NCI-H345 (cell line): ENCODE measurements at places on chromosomes 4 and X.

DNA sequence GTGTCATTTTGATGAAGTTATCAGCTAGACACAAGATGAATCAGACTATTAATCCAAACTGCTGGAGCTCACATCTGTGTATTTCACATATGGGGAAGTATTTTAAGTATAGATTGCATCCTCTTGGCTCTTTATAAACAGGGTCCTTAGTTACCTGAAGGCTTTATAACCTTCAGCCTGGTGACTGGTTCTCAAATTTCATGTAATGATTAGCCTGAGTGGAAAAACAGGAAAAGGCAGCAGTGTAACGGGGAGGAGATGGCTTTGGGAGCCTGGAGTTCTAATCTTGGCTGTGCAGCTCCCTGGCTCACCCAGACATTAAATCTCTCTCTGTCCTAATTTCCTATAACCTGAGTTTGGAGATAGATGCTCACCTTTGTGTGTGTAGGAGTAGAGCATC is 103.8 kb upstream of the HPF1 start:
- no peak for DNase-seq

DNA sequence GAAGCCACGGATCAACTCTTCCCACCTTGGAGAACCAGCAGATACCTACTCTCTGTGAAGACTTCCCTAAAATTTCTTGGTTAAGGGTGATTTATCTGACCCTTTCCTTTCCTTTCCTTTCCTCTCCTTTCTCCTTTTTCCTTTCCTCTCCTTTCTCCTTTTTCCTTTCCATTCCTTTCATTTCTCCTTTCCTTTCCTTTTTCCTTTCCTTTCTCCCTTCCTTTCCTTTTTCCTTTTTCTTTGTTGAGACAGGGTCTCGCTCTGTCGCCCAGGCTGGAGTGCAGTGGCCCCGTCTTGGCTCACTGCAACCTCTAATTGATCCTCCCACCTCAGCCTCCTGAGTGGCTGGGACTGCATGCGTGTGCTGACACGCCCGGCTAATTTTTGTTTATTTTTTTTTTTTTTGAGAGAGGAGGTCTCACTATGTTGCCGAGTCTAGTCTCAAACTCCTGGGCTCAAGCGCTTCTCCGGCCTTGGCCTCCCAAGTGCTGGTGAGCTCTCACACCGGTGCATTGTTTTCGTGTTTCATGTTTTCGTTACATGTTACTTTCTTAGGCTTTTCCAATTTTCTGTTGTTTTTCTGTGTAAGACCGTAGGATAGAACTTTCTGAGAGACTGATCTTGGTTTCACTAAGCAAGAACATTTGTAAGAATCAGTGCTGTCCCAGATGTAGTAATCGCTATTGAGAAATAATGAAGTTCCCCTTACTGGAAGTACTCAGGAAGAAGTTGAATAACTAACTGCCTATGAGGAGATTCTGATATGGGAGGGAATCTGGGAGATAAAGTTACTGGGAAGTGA is 2.0 kb downstream of the TMEM165 start:
- peak; percentile 26 for DNase-seq

GRCh38 chr4:114497116-114497515 is 101.5 kb upstream of the UGT8 start:
- DNase-seq: no peak

DNA sequence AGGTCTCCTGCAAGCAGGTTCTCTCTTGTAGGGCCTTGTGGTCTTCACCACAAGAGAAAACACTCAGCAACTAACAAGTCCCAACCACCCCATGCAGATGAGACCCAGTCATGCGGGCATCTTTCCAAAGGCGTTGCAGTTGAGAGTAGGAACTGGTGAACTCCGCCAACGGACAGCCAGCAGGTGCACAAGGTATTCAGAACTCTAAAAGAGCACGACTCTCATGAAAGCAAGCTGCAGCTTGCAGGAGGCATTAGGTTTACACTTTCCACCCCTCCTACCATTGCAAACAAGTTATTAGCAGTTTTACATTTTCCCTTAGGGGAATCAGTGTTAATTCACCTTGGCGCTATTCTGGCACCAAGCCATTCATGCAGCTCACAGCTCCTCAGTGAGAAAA is 173.4 kb upstream of the KIT start:
- peak; percentile 91 for DNase-seq

DNA sequence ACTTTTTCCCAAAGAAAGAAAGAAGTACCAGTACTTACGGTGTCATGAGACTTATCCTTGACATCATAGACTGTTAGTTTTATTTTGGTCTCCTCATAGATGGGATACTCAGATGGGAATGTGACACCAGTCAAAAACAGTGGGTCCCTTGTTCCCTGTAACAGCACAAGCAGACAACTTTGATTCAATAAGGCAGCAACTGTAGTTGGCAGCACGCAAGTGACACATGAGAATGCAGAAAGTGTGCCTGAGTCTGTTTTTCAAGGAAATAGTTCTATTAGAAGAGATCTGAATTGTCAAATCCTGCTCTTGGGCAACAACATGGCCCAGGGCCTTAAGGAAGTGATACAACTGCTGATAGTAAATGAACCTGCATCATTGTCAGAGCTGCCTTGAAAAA is 443.2 kb downstream of the INPP4B start:
- DNase-seq: no peak

- no peak for DNase-seq
Measured at GRCh38 chr4:62324215-62324614, 1124.1 kb downstream of the ADGRL3 start.

GRCh38 chr4:186537843-186538521 is 17.4 kb downstream of the MTNR1A start:
- no peak for DNase-seq

DNA sequence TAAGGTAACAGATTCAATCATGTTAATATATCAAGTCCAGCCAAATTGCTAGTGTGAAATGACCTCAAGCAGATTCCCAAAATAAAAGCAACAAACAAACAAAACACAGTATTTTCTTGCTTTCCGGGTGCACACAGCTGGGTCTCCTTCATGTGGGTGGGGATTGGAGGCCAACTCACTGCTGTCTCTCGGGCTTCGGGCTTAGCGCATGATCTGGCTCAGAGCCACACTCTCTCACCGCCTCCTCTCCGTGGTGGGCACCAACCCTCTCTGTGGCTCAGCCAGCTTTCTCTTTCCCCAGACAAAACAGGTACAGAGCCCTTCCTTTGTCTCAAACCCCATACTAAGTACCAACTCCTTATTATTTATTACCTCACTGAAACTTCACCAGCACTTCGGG is 2.9 kb upstream of the REELD1 start:
- DNase-seq: no peak

GRCh38 chrX:68894513-68895340 is 65.9 kb downstream of the EFNB1 start:
- DNase-seq: no peak

- no peak for DNase-seq
Measured at GRCh38 chrX:3712051-3712869, 1.2 kb downstream of the PRKX start.

GRCh38 chr4:133320576-133321170 is 171.6 kb downstream of the PCDH10 start:
- DNase-seq: peak; percentile 37

- DNase-seq: no peak
Measured at GRCh38 chr4:2893772-2894171, 50.1 kb downstream of the ADD1 start.

DNA sequence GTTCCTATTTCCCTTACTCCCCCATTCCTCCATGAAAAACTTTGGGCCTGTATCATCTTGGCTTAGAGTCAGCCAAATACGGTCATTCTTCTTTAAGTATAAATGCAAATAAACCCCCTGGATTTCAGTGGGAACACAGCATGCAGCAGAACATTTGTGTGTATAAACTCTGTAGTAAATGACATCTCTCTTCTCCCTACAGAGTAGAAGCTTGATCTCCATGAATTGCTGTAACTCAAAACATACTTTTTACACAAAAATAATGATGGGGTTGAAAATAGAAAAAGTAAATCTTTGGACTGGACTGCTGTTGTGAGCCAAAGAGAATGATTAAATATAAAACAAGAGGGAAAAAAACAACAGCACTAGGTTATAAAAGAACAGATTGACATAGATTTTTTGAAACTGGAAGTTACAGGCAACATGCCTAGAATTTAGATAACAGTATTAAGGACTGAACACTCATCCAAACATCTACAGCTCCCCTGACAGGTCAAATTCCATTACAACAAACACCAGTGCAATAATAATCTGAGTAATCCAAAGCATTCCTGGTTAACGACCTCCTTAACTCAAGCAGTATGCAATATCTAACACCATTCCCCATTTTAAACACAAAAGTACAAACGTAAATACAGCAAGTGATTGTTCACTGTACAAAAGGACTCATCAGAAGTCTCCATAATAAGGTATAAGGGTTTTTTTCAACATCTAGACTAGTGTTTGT is 30.7 kb downstream of the TSPAN5 start:
- DNase-seq: no peak

DNA sequence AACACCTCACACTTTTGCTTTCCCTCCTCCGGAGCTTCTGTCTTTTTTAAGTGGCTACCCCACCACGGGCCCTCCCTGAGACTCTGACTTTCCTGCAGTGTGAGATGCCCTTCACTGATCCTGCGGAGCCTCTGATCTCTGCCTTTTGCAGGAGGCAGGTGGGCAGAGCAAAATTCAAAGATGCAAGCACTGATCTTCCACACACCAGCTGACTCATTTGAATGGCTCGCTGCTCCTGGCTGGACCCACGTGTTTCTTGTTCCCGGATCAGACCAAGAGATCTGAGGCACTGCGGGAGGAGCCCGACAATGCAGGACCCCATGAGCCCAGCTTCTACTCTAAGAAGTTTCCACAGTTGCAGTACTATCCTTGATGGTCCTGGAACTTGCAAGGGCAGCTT is 1607.9 kb upstream of the TENM3 start:
- no peak for DNase-seq

- peak; percentile 10 for DNase-seq
Measured at GRCh38 chr4:3851211-3851610, 85.0 kb downstream of the ADRA2C start.

DNA sequence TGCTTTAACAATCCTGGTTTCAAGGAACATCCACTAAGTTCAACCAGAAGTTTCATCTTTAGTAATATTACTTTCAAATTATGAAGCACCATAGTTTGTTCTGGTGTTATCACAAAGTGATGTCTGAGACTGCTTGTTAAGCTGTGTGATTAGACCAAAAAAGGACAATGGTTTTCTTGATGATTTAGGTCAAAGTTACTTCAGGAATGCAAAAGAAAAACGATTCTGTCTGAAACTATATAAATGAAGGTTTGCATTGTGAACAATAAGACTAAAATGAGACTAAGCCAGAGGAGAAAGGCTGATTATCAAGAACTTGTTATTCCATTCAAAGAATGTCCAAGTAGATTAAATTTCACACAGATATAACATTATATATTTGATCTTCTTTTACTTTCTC is 122.4 kb upstream of the ETNPPL start:
- no peak for DNase-seq

DNA sequence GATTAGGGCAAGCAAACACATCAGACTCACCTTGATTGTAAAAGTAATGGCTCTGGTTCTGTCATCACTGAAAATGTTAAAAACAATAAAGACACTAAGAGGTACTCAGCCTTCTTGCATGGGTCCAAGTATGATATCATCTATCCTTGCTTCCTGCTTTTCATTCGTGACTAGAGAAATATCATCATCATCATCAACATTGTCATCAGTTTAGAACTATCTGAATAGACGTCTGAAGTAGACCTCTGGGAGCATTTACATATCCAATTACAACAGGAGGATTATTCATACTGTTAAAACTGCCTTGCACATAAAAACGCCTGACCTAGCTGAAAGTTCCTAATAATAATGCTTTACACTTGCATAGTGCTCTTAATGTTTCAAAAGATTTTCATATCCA is 9.8 kb upstream of the FRAS1 start:
- DNase-seq: no peak

DNA sequence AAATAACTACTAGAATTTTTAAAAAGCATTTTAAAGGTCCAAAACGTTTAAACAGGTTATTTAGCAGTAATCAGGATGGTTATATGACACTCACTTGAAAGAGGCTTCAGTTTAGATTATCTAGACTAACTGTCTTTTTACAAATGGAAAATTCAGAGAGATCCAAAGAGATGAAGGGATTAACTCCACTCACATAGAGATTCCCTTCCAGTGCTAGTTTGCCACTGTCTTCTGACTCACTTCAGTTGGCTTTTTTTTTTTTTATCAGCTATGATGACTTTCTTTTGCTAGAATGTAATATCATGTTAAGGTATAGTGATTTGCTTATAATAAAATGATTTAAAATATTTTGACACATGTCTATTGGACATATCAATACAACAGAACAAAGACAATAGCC is 43.8 kb downstream of the GALNT7 start:
- DNase-seq: no peak

DNA sequence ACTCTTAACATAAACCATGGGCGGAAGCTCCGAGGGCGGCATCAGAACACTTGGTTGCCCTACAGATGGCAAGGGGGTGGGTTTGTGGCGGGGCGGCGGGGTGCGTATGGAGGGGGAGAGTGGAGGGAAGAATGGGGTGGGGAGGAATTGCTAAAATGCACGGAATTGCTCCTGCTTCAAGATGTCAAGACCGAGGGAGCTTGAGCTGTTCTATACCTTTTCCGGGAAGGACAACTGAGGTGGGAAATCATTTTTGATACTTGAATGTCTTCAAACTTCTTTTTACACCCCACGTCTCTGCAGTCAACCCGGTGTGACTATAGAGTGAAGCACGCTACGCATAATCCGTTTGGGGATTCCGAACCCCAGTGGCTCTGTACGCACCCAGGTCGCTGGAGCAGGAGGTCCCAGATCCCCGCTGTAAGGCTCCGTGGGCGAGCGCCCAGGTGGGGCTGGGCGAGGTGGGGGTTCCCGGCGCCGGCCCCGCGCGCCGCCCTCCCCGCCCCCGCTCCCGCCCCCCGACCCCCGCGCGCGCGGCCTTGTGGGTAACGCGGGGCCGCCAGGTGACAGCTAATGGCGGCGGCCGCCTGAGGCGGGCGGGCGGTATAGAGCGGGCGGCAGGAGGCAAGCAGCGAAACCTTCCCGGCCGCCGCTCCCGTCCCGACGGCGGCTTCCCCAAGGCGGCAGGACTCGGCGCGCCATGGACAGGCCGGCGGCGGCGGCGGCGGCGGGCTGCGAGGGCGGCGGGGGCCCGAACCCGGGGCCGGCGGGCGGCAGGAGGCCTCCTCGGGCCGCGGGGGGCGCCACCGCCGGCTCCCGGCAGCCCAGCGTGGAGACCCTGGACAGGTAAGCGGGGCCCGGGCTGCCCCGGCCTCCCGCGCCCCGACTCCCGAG is at the start of gene MTMR1:
MTMR1 (plus strand) TSS at position 566 of the 894 bp plus-strand sequence; CDS start at position 701, 135 bp downstream.
- DNase-seq: peak; percentile 54
